HCT116 (cell line): ENCODE measurements at places on chromosomes 2 and 18.

GRCh38 chr2:8893978-8894820 lies 56.8 kb upstream of the KIDINS220 start:
- DNase-seq, result no peak

- DNase-seq, result no peak
Observed at GRCh38 chr2:201971531-201972228, 62.0 kb upstream of the FZD7 start.

GRCh38 chr2:100105678-100106054 lies 36.7 kb downstream of the AFF3 start:
- no peak for DNase-seq

DNA sequence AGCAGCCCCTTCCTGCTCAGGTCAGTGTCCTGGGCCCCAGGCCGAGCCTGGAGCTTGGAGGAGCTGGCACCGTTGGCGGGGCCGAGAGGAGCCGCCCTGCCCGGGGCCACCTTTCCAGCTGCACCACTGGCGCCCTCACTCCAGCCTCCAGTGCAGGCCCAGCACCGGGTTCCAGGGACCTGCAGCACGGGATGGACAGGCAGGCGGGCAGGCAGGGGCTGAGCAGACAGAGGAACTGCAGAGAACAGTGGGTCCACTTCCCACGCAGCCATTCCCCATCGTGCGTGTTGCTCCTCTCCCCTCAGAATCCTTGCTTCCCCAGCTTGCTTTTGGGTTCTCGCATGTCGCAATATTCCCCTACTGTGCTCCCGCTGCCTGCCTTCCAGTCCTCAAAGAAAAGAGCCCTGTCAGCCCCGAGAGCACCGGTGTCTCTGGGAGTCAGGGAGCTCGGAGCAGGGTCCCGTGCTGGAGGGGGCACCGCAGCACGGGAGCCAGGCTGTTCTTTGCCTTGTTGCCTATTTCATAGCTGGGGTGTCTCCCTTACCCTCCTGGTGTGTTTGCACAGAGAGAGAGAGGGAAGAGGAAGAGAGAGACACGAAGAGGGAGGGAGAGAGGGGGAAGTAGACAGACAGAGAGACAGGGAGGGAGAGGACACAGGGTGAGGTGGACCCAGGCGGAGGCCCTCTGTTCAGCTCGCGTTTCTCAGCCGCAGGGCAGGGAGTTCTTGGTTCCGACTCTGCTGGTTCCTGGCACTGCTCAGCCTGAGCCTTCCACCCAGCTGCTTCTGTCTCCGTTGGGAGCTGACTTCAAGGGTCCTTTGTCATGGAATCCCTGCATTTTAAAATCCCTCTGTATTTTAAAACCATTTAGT lies 126.0 kb downstream of the MBP start:
- DNase-seq, result no peak

DNA sequence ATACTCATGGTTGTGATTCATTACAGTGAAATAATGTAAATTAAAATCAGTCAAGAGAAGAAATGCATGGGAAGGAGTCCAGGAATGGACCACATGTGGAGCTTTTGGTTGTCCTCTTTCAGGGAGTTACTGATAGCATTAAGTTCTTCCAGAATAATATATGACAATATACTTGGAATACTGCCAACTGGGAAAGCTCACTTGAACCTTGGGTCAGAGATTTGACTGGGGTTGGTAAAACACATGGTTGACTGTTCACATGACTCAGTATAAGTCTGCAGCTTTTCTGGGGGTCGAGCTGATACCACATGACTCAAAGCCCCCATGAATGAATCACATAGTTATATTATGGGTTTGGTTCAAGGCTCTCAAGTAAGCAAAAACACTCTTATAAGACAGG lies 1109.0 kb upstream of the CHAC2 start:
- DNase-seq, result peak; percentile 4

DNA sequence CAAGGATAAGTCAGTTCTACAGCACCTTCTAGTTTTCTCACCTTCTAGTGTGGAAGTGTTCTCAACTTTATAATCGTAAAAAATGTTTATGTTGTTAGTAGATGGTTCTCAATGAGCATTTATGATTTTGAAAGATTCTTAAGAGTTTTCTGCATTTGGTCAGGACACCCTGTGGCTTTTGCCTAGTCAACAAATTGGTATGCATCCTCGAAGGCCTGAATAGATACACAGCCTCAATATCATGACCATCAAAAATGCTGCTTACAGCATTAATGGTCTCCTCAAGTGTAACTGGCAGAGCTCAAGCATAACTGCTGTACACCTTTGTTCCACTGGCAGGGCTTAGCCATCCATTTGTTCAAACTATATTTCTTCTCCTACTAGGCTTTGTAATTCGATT lies 96.7 kb downstream of the CRACDL start:
- no peak for DNase-seq

GRCh38 chr2:75361486-75361885 lies 162.2 kb upstream of the TACR1 start:
- no peak for DNase-seq

GRCh38 chr2:133333181-133333580 lies 235.1 kb downstream of the NCKAP5 start:
- DNase-seq, result no peak

DNA sequence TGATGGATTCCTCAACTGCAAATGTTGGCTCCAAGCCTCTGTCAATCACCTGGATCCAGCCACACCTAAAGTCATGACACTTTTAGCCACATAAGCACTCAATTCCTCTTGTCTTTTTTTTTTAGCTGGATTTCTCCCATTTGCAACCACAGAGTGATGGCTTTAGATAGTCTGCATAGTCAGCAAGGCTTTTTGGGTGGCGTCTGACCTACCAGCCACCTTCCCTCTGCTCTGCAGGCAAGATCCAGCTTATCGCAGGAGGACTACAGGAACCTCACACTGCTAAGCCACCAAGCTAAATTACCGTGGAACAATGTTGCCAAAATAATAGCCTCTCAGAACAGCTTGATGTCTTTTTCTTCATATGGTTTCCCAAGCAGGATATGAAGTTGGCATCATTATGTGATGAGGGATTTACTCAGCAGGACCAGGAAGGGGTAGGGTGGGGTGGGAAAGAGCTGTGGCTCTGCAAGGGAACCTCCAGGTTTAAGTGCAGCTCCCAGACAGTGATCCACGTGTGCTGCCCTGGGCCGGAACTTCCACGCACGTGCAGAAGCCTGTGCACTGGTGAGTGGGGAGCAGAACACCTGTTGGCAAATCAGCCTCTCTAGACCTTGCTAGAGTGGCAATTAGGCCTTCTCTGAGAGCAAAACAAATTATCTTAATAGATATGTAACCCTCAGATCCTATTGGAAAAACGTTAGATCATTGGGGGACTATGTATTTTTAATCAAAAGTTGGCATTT lies 170.6 kb upstream of the NCK2 start:
- no peak for DNase-seq

- no peak for DNase-seq
Observed at GRCh38 chr2:36165132-36165531, 190.4 kb upstream of the CRIM1 start.

DNA sequence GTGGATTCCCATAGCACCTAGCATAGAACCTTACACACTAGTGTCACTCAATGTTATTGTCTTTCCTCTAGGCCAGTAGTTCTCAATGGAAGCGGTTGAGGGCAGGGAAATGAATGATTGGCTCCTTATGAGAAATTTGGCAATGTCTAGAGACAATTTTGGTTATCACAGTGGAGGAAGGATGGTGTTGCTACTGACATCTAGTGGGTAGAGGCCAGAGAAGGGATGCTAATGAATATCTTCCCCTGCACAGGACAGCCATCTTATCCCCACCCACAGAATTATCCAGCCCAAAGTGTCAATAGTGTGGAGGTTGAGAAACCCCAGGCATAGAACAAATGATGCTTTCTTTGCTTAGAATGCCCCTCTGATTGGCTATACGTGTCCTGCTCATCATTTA lies 15.8 kb downstream of the C18orf63 start:
- peak; percentile 18 for DNase-seq

DNA sequence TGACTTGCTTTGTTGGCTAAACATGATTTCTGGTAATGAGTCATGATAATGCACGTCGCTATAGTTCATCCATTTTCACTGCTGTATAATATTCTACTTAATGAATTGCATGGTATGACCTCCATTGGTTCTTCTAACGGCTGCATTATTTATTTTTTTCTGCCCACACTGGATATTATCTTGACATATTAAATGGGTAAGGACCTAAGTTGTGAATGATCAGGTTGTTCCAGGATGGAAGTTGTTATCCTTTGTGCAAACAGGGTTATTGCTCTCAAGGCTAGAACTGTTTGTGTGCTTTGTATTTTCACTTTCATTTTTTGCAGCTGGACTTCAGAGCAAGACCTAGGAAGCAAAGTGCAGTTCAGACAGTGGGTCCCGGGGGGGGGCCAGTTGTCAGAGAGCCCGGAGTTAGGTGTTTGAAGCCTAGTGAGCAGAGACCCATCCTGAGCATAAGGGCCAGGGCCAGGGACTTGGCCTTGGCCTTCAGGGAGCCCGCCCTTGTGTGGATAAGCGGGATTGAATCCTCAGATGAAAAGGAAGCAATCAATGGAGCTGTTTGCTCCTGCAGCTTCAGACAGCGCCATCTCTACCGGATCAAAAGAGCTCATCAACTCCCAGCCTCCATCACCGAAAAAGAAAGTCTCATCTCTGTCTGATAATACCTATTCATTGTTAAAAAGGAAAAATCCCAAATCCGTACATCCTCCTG lies 48.2 kb downstream of the AGAP1 start:
- no peak for DNase-seq

GRCh38 chr2:141037361-141037760 lies 1093.5 kb downstream of the LRP1B start:
- DNase-seq, result no peak

DNA sequence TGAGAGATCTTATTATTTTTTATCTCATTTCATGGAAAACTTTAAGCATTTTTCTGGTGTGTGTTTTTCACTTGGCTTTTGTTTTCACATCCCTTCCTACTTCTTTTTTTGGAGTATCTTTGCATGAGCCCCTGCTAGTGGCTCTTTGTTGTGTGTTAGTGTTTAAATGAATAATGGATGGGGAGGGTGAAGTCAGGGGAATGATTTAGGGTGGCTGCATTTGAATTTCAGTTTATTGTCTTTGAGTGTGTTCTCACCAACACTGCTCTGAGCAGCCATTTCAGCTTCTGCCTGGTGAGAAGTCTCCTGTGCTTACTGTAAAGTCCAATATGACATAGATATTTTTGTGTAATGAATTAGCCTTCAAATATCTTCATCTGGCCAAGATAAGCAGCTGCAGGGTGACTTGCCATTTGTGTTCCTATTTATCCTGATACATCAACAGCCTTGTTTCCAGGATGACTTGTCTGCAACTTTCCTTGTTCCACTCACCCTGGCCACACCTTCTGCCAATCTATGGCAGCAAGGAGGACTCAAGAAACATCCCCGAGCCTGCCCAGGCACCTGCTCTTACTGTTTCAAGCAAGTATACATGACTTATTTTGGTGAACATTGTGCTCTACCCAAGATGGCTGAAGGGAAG lies 182.6 kb downstream of the PDE11A start:
- no peak for DNase-seq

- DNase-seq, result no peak
Observed at GRCh38 chr2:168471163-168471475, 15.0 kb downstream of the CERS6 start.

DNA sequence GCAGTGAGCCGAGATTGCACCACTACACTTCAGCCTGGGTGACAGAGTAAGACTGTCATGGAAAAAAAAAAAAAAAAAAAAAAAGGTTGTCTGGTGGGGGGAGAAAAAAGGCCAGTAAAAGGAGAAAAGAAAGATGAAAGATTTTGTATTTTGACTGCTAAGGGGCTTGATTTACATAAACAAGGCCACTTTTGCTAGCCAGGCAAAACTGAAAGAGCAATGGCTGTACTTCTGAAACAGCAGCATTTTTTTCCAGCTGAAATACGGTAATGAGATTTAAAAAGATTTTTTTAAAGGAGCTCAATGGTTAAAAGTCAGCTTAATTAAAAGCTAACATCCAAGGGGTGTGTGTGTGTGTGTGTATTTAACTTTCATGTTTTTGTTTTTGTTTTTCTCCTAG lies 11.3 kb upstream of the OXER1 start:
- no peak for DNase-seq

GRCh38 chr2:3823748-3824147 lies 120.4 kb downstream of the DCDC2C start:
- no peak for DNase-seq

DNA sequence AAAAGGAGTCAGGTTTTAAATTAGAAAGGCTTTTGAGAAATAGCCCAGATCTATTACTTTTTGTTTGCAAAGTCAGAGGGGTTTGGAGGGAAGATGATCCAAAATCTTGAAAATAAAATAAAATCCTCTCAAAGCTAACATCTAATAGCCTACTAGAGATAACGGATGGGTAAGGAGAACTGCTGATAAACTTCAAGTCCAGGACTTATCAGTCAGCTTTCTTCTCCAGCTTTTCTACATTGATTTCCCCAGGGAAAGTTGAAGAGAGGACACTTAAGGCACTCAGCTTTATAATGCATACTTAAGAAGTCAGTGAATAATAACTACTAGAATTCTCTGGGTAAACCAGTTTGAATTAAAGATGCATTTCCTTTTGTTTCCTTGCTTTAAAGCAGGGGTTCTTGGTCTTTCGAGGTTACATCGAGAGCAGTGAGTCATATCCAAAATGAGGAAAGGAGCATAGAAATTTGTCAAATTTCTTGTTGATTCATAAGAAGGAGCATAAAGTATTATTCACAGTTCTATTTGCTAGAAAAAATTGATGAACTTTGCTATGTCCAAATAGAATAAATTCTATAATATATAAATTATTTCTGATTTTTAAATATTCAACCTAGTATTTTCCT lies 43.2 kb upstream of the ITPRID2 start:
- DNase-seq, result no peak

GRCh38 chr2:151906633-151906998 lies 78.4 kb upstream of the ARL5A start:
- DNase-seq, result no peak

- DNase-seq, result no peak
Observed at GRCh38 chr18:63146828-63147409, 172.7 kb downstream of the BCL2 start.

DNA sequence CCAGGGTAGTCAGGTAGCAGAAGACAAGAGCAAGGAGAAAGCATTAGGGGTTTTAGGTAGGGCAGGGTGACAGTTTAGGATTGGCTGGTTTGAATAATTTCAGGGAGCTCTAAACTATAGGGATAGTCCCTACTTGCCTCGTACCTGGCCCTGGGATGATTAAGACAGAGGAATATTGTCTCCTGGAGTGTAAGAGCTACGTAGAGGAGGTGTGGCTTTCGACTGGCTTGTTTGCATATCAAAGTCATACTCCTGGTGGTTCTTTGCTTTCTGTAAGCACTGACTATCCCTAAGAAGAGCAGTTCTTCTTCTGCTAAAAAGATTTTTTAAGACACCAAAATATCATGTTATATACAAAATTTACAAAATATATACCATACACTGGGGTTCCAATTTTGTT lies 1867.4 kb downstream of the SUCLG1 start:
- no peak for DNase-seq

DNA sequence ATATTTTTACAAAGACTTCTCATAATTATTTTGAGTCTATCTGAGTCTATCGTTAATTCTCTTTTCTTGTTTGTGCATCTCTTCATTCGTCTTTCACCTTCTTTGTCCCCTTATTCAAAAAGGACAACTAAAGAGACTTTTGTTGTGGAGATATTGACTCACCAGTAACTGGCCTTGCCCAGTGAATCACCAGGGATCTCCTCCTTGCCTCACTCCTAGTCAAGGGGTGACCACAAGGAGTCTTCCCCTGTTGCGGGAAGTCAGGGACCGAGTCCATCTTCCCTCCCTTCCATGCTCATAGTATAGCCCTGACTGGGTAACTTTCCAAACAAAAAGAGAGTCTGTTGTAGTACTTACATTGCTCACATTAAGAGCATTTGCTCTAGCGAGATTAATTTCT lies 158.9 kb downstream of the NEB start:
- DNase-seq, result peak; percentile 10

- DNase-seq, result no peak
Observed at GRCh38 chr2:46098621-46099062, 198.6 kb upstream of the EPAS1 start.

- no peak for DNase-seq
Observed at GRCh38 chr2:3263487-3263886, 114.1 kb downstream of the EIPR1 start.
